ENCODE measurements at places on chromosomes 16 and 17.

DNA sequence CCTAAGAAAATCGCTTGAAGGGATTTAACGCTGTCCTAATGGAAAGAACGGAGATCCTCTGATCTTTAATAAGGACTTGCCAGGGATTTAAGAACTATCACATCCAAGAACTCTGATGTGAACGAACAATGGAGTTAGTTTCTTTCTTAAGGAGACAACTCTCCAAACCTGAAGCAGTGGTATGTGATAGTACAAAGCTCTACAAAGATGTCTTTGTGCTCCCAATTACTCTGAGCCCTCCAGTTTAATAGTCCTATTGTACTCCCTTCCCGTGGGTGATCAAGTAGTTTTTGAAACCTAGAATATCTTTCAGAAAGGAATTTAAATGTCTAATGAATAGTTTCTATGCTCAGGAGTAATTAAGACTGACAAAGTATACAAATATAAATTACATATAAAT, 123.8 kb downstream of the FTO start:
- DNase-seq, result peak; percentile 59

- DNase-seq, result no peak
These were observed 8.2 kb downstream of the CAPN15 start for GRCh38 chr16:535446-536405.

DNA sequence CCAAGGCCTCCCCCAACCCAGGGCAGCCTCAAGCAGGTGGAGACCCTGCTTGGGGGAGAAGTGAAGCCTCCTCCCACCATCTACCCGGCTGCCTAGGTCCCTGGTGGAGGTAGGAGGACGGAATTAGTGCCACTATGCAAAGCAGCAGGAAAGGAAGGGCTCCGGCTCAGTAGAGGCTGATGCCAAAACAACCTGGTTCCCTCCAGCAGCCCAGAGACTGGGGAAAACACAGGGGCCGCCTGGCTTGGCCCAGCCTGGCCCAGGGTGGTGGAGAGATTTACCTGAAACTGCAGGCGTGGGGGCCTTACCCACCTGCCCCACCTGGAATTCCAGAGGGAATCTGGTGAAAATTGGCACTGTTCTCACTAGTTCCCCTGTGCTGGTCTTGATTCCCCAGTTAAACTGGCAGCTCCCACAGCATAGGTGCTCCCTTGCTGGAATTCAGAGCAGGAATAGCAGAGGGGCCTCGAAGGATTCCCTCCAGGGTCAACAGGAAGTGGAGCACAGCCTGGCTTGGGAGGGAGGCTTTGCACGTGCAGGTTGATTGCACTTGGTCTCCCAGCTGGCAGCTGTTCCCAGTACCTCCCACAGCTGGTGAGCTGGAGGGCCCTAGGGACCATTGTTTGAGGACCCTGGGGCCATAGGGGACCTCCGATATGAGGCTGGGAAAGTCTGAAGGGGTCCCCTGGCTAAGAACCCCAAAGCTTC, 4.5 kb downstream of the CD79B start:
- DNase-seq, result no peak

GRCh38 chr17:43846963-43847371, at the start of gene CD300LG:
Gene CD300LG (plus strand): TSS chr17:43847176. CDS start chr17:43847217, 41 bp downstream.
- DNase-seq, result no peak

DNA sequence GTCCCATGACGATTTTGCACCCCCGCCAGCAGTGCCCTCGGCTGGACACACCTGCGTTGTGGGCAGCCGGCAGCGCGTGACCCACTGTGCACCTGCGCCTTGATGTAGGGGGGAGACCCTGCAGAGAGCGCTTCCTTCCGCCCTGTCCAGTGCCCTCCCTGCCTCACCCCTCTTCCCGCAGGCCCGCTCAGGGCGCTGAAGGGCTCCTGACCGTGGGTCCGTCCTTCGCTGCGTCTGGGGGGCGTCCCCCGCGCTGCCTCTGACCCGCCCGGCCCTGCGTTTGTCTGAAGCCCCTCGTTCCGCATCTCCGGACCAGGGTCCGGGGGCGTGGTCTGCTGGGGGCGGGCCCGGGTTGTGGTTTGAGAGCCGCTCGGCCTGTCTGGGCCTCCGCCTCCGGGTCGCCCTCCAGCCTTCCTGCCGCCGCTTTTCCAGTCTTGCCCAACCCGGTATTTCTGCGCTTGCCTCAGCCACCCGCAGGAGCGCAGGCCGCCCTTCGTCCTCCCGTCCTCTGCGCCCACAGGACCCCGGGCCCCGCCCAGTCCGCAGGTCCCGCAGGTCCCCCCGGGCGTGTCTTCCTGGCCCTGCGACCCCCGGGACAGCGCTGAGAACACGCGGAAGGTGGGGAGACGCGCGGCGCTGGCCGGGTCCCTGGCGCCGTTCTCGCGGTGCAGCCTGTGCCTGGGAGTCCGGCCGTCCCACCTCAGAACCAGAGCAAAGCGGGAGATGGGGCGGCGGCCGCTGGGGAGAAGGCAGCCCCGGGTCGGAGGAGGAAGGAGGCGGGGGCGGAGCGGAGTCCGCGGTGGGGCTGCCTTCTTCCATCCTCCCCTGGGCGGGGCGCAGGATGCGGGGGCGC, 4.0 kb upstream of the IL17C start:
- DNase-seq, result no peak

DNA sequence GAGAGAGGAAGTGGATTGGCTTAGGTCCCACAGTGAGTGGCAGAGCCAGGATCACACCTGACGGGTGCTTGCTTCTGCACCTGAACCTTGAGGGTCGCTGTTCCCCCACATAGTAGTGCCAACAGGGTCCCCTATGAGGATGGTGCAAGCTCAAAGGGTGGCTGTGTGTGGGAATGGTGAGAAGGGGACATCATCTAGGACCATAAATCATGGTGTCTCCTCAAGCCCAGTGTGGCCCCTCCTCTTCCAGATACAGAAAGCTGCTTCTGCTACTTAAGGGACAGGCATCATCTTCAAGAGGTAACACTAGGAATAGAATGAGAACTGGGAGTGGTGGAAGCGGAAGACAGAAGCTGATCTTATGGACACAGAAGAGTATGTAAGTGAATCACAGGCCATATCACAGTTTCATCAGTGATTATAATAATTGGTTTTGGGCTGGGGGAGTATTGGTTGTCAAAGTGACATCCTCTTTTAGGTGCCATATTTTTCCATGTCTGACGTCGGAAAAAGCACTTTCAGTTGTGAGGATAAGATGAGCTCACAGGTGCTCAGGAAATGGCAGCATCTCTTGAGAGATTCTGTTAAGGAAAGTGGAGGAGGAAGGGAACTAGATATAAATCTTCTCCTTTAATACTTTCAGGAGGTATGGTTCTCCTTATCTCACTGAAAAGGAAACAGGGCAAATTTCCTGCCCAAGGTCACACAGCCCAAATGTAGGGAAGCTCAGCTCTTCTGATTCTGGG, 83.2 kb upstream of the HNF1B start:
- DNase-seq, result no peak

DNA sequence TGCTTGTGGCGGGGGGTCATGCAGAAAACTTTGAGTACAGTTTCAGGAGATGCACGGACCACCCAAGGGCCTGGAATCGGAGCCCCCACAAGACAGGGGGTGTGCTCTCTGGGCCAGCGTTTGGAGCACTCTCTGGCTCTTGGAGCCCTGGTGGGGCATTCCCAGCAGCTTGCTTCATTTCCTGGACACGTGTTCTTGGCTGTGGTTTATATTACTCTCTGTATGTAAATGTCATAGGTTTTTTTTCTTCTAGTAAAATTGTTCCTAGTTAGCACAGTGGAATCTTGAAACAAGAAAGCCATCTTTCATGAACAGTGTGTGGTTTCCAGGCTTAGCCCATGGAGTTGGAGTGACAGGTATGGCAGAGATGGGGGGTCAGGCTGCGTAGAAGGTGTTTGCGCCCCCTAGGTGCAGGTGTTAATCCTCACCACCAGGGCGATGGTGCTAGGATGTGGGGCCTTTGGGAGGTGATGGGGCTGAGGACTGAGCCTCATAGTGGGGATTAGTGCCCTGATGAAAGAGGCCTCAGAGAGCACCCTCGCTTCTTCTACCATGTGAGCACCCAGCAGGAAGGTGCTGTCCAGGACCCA, 79.8 kb downstream of the JPH3 start:
- no peak for DNase-seq

GRCh38 chr17:76404976-76405563, 20.7 kb downstream of the SPHK1 start:
- DNase-seq, result no peak

DNA sequence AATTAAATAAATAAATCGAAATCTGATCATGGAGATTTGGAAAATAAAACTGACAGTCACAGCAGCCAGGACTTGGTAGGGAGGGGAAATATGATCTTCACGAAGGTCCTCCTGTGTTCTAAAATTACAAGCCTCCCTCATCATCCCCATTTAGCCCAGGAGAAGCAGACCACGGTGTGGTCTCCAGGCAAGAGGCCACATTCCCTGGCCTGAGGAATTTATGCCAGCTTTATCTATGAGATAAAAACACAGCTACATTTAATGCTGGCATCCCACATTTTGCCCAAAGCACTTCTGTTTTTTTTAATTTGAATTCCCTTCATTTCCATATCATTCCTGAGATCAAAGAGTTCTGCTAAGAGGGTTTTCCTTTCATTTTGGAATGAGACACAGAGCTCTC, 43.2 kb downstream of the ABCC12 start:
- DNase-seq, result no peak

- DNase-seq, result no peak
These were observed 31.9 kb upstream of the CPHXL start for GRCh38 chr16:75758215-75758614.

GRCh38 chr17:77353684-77354419, 213.1 kb downstream of the SEC14L1 start:
- DNase-seq, result no peak

- DNase-seq, result peak; percentile 82
These were observed at the start of gene MLLT6 for GRCh38 chr17:38704606-38705522. Gene MLLT6 (plus strand): TSS chr17:38705273. CDS start chr17:38705633, 360 bp downstream.

DNA sequence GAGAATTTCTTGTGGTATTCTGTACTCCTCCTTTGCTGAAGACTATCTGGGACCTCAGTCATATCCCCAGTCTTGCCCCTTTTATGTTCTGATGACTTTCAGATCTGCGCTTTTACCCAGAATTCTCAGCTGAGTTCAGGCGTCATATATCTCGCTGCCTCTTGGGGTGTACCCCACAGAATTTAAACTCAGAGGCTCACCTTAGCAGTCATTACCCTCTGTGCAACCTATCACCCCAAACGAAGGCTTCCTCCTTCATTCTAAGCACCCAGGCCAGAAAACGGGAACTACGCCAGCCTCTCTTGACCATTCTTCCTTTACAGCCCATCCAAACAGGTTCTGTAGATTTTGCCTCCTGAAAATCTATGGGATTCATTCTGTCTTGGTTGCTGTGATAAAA, 574.8 kb upstream of the C16orf82 start:
- DNase-seq, result no peak

DNA sequence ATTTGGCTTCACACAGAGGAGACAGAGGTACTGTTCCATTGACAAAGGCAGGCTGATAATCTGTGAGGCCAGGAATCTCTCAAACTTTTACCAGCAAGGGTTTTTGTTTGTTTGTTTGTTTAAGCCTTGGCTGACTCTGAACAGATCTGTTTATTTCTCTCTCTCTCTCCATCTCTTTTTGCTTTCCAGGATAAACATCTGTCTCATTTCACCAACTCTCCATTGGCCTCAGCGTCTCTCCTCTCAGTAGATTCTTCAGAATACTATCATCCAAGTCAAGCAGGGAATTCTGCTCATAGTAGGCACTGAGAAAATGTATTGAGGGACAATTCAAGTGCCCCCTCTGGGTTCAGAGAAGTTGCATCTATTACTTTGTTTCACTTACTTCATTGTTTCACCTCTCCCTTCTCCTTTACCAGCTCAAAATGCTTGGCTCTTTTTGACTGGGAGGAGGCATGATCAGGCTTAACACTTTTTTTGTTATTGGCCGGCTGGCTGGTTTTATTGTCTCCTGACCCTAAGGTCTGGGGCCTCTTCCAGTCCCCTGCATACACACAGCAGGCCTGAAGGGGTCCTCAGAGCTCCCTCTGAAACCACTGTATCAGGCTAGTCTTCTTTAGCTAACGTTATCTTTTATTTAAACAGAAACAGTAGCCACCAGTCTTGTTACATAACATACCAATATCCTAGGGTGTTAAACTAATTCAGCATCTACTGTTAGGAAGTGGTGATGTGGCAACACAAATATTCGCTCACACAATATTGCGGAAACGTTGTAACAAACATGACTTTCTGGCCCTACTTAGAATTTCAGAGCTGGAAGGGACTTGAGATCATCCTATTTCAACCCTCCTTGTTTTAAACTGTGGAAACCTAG, 2.0 kb upstream of the YPEL2 start:
- DNase-seq, result peak; percentile 88

DNA sequence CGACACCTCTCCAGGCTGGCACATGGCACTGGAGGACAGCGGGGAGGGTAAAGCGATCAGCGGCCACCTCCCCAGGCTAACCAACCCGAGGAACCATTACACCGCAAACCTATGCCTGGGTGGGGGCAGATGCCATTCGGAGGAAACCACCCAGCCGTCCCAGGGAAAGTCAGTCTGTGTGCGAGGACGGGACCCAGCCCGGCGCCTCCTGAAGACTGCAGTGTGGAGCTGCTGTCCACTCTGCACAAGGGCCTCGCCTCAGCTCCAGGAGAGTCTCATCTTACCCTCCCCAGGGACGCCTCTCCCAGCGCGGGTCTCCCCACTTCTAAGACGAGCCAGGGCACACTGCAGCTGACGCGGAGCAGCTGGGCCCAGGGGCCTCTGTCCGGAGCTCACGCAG, 8.0 kb downstream of the SLC38A10 start:
- DNase-seq, result no peak

- DNase-seq, result no peak
These were observed 132.6 kb upstream of the NOL11 start for GRCh38 chr17:67585077-67585602.

DNA sequence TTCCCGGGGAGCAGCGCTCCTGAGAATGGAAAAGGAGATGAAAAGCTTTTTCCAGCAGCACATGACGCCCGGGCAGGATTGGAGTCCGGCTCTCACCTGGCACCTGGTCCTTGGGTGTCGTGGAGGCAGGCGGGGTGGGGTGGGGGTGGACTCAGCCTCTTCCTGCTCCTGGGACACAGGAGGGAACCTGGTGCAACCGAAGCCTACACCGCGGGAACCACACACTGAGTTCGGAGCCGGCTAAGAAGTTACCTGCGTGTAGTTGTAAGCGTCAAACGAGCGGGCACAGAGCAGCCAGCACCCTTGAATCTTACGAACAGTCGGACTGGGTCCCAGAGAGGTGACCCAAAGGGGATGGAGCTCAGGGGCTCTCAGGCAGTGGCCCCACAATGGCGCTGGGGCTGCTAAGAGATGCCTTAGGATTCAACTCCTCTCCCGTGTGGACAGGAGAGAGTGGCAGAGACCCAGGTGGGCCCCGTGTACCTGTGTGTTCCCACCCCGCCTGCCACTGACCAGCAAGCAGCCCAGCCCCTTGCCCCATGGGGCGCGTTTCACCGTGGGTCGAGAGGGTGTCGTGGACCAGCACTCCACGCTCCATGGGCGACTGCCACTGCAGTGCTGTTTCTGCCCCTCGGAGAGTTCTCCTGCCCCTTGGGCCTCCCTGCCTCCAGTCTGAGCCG, 105.8 kb upstream of the METRNL start:
- no peak for DNase-seq

GRCh38 chr16:53147500-53148065, 92.8 kb downstream of the CHD9 start:
- DNase-seq, result no peak
